ENCODE measurements at places on chromosomes 2 and 18. TPM values are rescaled to one million over a fixed set of nuclear protein-coding genes. Genes with fewer than 3 reads are reported as not detected.

The RAMP1 gene
- 29.3 TPM for total RNA-seq

The TLX2 gene
- total RNA-seq: not detected

The SLC4A5 gene
- total RNA-seq: 3.2 TPM

The SIGLEC15 gene
- total RNA-seq: not detected

The C2orf15 gene
- 17.5 TPM for total RNA-seq

The ITPRIPL1 gene
- 1.6 TPM for total RNA-seq

The CERKL gene
- 6.2 TPM for total RNA-seq

The MYOM1 gene
- 10.4 TPM for total RNA-seq

The ERFE gene
- 1.2 TPM for total RNA-seq

The LCT gene
- total RNA-seq: not detected

The CAVIN2 gene
- 5.3 TPM for total RNA-seq

The MAP2 gene
- 911 TPM for total RNA-seq

The DPYSL5 gene
- 181 TPM for total RNA-seq

The IL1A gene
- 0.92 TPM for total RNA-seq

The UCN gene
- total RNA-seq: 0.92 TPM

The HOXD9 gene
- total RNA-seq: not detected

The CNGA3 gene
- total RNA-seq: 6.0 TPM

The ALPP gene
- total RNA-seq: not detected

The GNAL gene
- total RNA-seq: 122 TPM

The PSMD1 gene
- 122 TPM for total RNA-seq

The KLHL14 gene
- 2.1 TPM for total RNA-seq

The MFSD2B gene
- 0.92 TPM for total RNA-seq
